Stimulated activated CD4-positive, alpha-beta T cell treated with anti-CD3 and anti-CD28 coated beads, Interleukin-4, amount 100 ng/mL, for 48 hours (primary cell): ENCODE measurements at places on chromosomes 2 and 18.

GRCh38 chr18:10912790-10913545, 236.4 kb downstream of the PIEZO2 start:
- no peak for DNase-seq

- no peak for DNase-seq
Observed at GRCh38 chr2:36676364-36676763, 20.1 kb upstream of the VIT start.

DNA sequence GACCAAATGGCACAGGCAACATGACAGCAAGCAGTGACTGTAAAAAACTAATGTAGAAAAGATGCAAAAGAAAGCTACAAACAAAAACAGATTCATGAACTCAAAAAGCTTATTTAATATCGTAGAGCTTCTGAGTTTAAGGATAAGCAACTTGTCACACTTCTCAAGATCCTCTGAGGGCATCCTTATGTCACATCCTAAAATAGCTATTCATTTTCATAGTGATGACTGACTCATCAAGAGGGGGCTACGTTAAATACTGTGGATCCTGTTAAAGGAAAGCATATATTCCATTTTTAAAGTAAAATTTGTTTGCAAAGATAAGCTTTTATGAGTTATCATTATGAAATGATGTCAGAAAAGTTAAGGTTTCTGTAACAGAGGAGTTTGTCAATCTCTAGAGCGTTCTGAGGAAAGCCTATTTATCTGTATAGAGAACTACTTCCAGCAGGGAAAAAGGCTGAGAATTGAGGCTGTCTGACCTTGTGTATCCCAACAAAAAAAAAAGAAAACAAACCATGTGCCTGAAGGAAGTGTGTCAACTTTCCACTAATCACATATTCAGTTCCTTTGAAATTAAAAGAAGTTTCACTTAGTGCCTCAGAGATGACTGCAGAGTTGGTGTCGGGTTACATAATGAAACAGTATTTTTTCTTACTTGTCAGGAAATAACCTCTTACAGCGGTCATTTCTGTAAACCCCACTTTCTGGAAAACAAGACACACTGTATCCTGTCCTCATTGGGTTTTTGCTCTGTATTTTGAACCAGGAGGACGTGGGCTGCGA, 115.5 kb downstream of the ESCO1 start:
- no peak for DNase-seq

- DNase-seq = no peak
Observed at GRCh38 chr2:177348733-177349693, 43.6 kb upstream of the AGPS start.

DNA sequence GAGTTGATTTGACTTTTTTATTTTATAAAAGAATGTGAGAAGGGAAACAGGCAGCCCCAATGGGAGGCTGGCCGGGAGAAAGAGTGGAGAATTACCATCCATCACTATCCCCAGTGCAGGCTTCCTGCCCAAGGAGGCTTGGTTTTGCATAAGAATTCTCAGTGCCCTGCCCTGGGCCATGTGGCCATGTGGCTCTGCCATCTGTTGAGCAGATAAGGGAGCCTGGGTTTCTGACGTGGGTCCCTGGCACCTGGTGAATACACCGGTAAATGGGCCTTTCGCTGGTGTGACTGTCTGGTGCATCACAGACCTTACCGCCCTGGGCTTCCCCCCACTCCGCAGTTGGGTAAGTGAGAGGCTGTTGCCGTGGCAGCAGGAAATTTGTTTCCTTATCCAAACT, 54.5 kb upstream of the TMEM163 start:
- DNase-seq = no peak
